ENCODE measurements at places on chromosomes 4 and X.
A peak's percentile ranks its signal among the peaks of the same experiment; 100 is the strongest.

GRCh38 chr4:41709844-41710481 lies 38.6 kb downstream of the PHOX2B start:
- DNase-seq: peak; percentile 68

- peak; percentile 64 for DNase-seq
Measured at GRCh38 chrX:119512146-119512800, 44.0 kb downstream of the SLC25A5 start.

DNA sequence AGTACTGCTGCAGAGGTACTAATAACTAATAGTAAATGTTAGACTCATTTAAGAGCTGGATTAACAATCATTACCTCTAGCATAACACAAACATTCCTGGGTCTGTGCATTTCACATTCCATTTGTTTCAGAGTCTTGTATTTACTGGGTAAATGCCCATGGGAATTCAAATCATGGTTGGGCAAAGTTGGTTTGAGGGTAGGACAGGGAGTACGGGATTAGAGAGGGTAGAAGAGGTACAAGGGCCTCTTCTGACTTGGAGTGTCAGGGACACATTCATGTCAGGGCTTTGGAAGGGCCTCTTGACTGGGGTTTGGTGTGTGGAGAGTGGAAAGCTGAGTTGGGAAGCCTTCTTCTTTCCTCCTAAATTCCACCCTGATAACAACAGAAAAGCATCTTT lies 65.9 kb downstream of the WWC2 start:
- DNase-seq: no peak

DNA sequence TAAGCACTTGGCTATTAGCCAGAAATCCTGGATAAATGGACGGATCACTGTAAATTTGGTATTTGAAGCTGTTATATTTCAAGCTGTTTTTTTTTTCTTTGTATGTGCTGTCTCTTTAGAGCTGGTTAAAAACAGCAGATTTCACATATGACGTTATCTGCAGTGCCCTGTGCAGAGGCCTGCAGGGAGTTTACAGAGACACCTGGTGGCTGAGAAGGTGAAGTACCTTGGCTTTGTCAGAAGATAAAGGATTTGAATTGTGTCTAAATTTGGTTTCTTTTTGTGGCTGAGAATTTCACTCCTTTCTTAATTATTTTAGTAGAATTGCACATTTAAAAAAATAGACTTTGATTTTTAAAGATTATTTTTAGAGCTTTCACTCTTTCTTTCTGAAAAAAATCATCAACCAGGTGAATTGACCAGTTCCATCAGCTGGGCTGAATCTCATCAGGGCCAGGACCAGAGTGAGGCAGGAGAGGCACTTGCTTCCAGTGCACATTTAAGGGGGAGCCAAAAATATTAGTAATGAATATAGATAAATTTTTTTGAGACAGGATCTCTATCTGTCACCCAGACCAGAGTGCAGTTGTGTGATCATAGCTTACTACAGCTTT lies 9.6 kb upstream of the CHRNA9 start:
- DNase-seq: peak; percentile 82

GRCh38 chr4:80333121-80333520 lies 2.4 kb upstream of the CFAP299 start:
- DNase-seq: no peak
